ENCODE measurements at places on chromosomes 6 and 20.

DNA sequence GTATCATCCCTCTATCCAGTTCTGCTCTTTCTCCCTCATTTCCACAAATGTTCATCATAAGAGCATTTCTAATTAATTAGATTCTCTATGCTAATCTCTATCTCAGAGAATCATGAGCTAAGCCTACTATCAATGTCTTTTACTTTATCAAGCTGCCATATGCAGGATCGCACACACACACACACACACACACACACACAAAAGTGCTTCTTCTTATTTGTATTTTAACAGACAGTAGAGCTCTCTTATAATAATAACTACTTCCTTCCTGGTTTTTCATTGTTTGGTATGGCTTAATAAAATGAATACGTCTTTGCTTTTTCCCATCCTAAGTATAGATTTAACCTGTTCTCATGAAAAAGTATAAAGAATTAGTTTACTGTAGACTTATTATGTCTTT lies 170.2 kb downstream of the HAO1 start:
- no peak for DNase-seq

DNA sequence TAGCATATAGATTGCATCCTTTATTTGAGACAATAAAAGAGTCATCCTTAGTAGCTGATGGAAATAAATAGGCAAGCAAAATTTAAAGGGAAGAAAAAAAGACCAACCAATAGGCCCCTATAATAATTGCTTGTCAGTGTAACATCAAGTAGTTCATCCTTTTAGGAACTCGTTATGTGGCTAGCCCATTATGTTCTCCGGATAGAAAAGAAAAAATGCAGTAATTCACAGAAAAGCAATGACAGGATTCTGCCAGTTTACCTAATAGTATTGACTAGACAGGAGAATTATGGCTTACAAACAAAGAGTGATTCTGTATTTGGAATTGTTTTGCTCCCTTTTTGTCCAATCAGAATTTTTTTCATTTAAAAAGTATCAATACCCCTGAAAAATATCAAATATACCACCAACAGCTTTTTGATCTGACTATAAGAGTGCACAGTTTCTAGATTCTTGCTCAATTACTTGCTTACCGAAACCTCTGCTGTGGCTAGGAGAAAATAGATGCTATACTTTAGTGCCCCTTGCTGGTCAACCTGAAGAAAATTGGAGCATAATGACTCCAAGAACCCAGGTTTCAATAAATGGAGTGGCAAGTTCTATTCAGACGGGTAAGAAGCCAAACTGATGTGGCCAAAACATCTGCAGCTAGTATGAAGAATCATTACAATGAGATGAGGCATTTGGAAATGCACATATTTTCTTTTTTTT lies 91.5 kb upstream of the SASH1 start:
- no peak for DNase-seq

DNA sequence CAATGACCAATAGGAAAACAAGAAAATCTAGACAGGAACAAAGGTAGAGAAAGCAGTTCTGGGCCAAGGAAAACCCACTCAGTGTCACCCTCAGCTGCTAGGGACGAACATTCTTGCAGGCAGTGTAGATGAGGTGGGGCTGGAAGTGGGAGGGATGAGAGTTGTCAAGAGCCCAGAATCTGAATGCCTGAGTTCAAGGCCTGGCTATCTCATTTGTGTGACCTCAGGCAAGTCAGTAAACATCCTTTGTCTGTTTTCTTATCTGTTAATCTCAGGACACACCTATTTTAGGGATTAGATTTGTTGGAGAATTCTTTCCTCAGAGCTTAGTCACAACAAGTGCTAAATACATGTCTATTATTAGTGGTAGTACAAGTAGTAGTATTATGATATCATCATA lies 50.9 kb upstream of the KIF16B start:
- no peak for DNase-seq

DNA sequence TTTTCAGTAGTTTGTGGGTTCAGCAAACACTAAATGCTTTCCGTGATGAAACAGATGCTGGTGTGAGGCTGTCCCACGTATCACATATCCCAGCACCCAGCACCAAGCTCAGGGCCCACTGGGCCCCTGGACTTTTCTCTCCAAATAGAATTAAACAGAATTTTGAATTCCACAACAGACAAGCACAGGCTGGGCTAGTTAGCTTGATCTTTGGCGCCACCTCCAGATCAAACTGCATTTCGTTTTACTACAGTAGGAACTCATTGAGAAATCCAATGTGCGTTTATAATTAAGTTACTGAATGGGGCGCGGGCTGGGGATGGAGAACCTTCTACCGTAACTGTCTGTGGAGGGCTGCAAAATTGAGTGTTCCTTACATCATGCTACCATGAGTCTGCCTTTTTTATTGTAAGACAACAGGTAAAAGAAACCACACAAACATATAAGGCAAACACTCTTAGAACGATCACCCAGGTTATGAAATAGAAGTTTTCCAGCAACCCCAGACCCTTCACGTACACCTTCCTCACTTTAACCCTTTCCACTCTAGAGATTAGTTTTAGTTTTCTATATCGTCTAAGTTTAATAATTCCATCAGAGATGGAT lies 107.8 kb downstream of the ZFP64 start:
- peak; percentile 21 for DNase-seq

DNA sequence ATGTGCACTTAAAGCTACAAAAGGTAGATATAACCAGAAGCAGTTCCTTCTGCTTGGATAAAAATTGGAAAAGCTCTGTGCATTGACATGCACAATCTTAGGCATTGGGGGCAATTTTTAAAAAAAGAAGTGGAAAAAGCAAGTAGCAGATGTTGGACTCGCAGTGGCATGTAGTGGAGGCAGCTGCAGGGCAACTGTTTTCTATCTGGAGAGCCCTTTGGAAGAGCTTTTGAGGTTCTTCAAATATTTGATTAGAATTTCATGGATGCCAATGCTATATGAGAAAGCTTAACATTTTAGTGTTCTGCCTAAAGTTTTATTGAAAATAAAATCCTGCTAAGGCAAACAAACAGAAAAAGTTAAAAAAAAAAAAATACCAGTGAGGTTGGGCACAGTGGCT lies 388.3 kb upstream of the RNF217 start:
- DNase-seq = no peak

DNA sequence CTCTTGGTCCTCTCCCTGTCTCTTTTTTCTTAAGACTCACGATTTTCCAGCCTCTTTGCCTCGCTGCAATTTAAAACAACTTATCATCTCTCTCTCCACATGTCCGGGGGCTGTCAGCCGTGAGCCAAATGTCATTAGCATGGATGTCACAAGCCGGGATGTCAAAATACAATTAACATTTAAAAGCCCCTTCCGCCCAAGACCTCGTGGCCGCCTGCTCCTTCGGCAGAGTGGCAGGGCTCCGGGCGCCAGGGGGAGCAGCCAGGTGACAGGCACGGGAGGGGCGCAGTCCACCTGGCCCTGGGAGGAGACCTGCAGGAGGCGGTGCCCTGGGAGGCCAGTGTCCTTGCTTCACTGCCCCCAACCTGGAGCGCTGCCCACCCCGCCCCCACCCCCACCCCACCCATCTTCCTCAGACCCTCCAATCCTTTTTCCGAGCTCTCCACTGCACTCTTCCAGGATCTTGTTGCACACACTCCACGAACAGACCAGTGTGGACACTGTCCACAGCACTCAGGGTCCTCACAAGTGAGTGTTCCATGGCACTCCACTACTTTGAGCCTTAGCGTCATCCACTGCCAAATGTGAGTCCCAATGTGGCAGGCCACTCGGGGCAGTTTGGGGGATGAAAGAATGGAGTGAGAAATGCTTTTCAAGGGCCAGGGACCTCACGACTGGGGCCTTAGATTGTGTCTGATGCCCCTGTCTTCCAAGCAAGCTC lies 5.6 kb upstream of the GRM4 start:
- no peak for DNase-seq

GRCh38 chr6:112802144-112802543 lies 455.0 kb downstream of the RFPL4B start:
- DNase-seq = no peak

DNA sequence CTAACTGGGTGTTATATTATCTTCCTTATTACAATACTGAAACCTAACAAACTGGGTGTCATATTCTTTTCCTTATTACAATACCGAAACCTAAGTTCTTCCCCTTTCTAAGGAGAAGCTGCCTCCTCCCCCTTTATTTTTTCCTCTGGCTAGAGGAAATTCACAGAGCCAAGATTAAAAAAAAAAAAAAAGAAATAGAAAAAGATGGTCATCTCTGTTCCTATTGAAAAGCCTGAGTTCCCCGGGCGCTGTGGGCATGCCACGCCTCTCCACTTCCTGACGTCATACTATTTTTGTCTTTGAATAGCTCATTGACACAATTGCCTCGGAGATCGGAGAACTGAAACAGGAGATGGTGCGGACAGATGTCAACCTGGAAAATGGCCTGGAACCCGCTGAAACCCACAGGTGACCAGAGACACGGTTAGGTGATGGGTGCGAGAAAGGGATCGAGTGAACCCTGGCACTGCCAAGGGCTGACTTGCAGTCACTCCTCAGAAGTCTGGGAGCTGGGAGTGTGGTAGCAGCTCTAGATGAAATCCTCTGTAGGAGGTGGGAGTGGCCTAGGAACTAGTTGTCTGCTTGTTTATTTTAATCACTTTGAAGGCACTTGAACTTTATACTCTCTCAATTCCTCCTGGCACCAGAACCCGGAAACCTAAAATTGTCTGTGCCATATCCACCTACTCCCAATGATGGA lies 82.2 kb upstream of the NAA20 start:
- DNase-seq = no peak

GRCh38 chr6:71347119-71347518 lies 58.5 kb downstream of the OGFRL1 start:
- no peak for DNase-seq

GRCh38 chr6:33623895-33624381 lies 2.8 kb downstream of the ITPR3 start:
- no peak for DNase-seq

All from stimulated activated CD4-positive, alpha-beta T cell treated with anti-CD3 and anti-CD28 coated beads, Interleukin-4, amount 100 ng/mL, for 1 hour (primary cell).